ENCODE measurements at places on chromosomes 2 and 18.
A peak's percentile ranks its signal among the peaks of the same experiment; 100 is the strongest.

GRCh38 chr2:54559593-54560145, 103.5 kb downstream of the SPTBN1 start:
- DNase-seq = peak; percentile 87

DNA sequence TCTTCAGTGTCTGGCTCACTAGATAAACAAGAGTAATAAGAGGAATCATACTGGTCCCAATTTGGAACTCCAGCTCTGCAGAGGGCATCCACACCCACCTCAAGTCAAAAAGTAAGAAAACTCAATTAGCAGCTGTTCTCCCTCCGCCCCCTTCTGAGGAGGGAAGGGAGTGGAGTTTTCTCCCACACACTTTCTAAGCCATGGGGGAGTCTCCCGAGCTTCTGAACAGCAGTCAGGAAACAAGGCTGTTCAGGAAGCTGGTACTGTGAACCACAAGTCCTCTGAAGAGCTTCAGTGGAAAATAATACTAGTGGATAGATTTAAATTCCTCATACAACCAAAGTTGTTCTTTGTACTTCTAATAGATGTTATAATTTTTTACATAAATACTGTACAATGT, 32.9 kb upstream of the SPTBN1 start:
- DNase-seq = no peak

- DNase-seq = no peak
These were observed 234.2 kb downstream of the ASXL3 start for GRCh38 chr18:33812186-33812585.

GRCh38 chr2:9554921-9555296, 721 bp downstream of the ADAM17 start:
- peak; percentile 88 for DNase-seq

DNA sequence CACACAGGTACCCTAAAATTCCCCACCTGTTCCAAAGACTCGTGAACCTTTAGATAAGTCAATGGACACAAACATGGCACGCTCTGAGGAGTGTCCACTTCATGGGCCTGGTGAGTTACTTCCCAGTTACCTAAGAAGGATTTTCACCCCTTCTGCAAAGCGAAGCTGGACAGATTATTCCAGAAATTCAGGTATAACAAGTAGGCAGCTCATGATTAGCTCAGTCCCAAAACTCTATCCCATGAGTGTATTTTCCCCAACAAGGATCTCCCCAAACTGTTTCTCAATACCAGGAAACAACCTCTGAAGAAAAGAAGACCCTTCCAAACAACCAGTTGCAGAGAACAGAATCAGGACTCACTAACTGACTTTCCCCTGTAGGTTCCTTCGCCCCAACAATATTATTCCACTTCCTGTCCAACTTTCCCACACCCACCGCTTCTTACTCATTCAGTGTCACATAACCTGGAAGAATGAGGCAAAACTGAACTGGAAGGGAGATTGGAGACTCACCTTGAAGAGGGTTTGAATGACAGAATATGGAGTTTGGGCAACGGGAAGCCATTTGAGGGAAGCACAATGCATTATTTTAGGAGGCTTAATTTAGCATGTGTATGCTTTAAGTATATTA, 120.1 kb downstream of the ANTXR1 start:
- peak; percentile 26 for DNase-seq

DNA sequence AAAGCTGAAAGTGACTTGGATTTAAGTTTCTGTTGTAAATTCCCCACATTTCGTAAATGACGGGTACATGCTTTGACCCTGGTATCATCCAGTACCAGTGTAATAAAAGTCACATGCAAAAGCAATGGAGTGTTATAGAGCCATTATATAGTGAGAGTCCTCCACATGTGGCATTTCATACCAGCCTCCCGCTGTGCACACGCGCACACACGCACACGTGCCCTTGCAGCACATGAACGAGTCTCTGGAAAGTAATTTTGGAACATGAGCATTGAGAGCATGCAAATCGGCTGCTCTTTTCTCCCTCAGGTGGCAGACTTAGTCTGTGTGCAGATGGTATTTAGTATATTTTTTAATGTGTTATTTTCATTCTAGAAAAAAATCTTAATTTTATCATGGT, 198.1 kb downstream of the ZNF407 start:
- DNase-seq = no peak

DNA sequence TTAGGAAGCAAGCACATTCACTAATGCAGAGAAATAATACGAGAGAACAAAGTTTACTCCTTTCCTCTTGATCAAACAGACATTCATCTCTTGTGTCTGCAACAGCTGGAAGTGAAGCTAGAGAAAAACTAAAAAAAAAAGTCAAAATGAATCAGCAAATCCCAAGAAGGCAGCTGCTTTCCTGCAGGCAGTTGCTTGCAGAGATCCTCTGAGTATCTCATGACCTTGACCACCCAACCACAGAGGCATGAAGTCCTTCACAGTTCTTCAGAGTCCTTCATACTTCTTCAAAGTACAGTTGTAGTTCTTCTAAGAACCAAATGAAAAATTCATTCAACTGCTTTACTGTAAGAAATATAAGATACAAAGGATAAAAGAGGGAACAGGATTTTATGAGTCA, 97.2 kb upstream of the ACVR1C start:
- peak; percentile 65 for DNase-seq

Measured in IMR-90 (cell line).